ENCODE measurements at places on chromosomes 12 and 14. TPM values are rescaled to one million over a fixed set of nuclear protein-coding genes. Genes with fewer than 3 reads are reported as not detected.

PZP gene
- not detected for total RNA-seq

RBP5 gene
- total RNA-seq = not detected

ZBTB25 gene
- 10.6 TPM for total RNA-seq

TMEM253 gene
- not detected for total RNA-seq

DNA sequence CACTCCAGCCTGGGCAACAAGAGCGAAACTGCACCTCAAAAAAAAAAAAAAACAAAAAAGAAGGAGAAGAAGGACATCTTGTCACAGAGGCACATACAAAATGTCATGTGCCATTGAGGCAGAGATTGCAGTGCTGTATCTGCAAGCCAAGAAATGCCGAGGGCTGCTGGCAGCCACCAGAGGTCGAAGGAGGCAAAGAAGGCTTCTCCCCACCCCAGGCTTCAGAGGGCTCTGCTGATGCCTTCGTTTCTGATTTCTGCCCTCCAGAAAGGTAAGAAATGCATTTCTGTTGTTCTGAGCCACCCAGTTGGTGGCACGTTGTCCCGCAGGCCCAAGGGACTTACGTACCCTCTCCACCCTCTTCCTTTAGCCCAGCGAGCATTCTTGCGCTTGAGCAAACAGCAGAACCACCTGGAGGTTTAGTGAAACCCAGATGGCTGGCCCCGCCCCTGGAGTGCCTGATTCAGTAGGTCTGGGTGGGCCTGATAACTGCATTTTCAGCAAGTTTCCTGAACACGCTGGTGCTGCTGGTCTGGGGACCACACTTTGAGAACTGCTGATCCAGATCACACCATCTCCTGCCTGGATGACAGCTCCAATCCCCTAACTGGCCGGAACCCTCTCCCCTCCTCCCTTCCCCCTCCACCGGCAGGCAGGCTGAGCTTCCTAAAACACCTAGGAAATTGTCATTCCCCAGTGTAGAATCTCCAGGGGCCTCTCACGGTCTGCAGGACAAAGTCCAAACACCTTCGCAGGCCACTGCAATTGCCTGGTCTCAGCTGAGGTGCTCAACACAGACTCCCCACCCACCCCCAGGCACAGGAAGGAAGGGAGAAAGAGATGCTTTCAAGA, 21.1 kb upstream of the SCARB1 start:
- no peaks in the 10 kb centered on the region for H3K36me3 ChIP-seq
- no peaks in the 10 kb centered on the region for H3K4me1 ChIP-seq
- H3K4me3 ChIP-seq = no peak overlapping the region

DNA sequence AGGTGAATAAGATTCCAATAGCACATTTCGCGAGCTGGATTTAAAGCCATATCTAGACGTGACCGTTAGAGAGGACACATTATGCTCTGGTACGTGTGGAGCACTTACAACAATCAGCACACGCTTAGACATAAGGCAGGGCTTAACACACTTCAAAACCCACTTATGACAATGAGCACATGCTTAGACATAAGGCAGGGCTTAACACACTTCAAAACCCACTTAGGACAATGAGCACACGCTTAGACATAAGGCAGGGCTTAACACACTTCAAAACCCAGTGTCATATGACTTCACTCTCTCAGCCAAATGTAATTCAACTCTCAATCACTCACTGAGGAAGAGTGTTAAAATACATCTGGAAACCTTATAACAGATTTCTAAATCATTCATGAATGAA, 11.2 kb upstream of the PLD4 start:
- no peak overlapping the region for H3K27ac ChIP-seq
- peaks cover 19% of the 10 kb centered on the region for H3K27me3 ChIP-seq
- H3K36me3 ChIP-seq = no peaks in the 10 kb centered on the region

DNA sequence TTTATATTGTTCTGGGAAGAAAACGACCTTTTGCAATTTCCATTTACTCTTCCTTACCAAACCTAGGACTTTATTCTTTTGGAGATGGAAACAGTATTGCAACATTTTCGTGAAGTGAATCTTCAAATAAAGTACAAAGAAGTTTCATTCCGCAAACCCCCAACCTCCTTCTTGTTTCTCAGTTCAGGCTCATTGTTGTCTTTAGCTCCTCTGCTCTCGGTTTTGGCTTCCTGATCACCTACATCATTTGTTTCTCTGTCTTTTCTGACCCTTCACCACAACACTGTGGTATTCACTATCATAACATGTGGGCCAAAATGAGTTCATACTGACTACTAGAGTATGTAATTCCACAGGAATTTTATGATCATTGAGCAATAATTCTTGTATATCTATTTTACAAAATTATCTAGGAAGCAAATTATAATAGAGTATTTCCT, 266.8 kb downstream of the ADAMTS20 start:
- no peak for DNase-seq
- H3K27ac ChIP-seq = peak overlapping the region; percentile 92
- peaks cover 61% of the 10 kb centered on the region for H3K4me1 ChIP-seq
- H3K4me3 ChIP-seq = no peak overlapping the region
- no peaks in the 10 kb centered on the region for H3K36me3 ChIP-seq

DNA sequence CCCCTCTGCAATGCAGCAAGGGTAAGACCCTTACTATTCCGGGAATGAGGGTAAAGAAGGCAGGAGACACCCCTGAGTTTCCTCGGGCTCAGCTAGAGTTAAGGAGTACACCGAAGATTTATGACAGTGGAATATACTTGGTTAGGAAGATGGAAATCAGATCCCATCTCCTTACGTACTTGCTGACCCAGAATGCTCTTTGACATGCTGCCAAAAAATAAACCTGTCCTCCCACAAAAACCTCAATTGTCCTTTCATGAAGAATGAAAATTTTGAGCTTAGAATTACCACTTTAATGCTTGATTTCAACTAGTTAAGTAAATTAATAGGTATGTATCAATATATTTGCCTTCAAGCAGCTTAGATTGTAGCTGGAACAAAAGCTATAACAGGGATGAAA, 99.5 kb downstream of the PRIMA1 start:
- H3K4me1 ChIP-seq = no peaks in the 10 kb centered on the region
- no peaks in the 10 kb centered on the region for H3K36me3 ChIP-seq
- no peak for DNase-seq

DNA sequence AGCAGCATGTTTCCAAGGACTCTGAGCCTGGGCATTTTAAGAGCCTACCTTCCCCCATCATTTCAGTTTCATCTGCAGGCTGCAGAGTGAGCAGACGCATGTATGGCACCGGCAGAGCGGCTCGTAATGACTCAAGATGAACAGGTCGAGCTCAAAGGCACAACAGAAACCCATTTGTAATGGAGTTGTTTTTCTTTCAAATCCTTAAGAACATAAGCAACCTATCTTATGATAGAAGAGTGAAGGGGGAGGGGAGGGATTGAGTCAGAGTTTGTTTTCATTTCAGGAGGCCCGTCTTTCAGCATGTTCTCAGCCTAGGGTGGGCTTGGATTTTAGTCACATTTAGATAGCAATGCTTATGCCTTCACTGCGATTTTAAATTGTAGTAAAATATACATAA, 54.9 kb upstream of the CISTR start:
- H3K27me3 ChIP-seq = peaks cover 35% of the 10 kb centered on the region
- peaks cover 34% of the 10 kb centered on the region for H3K4me1 ChIP-seq
- H3K27ac ChIP-seq = no peak overlapping the region
- peak; percentile 55 for DNase-seq
- H3K36me3 ChIP-seq = no peaks in the 10 kb centered on the region

DNA sequence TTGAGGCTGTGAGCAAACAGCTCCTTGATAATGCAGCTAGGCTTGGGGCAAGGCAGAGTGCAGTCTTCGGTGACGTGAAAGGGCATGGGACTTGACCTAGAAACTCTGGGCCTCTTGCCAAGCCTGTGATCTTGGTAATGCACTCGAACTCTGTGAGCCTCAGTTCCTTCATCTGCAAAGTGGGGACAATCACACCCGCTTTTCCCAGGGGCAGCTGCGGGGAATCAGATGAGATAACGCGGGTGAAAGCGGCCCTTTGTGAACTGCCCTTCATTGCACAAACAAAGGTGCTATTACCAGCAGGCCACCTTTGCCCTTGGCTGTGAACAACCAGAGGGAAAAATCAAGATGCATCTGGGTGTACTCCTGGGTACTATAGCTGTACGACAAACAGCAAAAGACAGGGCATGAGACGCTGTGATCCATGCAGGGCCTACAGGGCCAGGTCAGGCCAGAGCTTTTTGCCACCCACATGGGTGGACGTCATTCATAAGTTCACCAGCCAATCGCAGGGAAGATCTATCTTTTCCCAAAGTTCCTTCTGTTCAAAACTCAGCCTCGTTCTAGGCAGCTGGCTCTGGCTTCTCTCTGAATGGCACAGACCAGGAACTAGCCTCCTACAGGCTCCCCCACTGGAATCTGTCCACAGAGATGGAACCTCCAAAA, 3.2 kb downstream of the MSI1 start:
- no peak overlapping the region for H3K27ac ChIP-seq
- H3K4me3 ChIP-seq = no peak overlapping the region
- peaks cover 38% of the 10 kb centered on the region for H3K27me3 ChIP-seq
- H3K36me3 ChIP-seq = no peaks in the 10 kb centered on the region

DNA sequence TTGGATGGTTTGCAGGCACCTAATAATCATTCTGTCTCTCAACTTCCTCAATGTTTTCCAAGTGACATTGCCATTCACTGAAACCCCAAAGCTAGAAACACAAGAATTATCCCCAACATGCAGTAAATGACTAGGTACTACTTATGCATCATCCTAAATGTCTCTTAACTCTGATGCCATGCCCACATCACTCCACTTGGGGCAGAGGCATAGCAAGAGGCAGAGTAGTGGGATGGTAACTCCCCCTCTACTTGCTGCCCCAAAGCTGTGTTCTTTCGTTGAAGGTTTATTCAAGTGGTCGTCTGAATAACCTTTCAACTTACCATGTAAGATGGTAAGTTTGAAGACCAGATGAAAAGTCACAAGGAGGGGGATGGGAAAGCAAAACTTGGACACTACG, 77.9 kb upstream of the SOX5 start:
- no peaks in the 10 kb centered on the region for H3K27me3 ChIP-seq
- H3K27ac ChIP-seq = no peak overlapping the region
- H3K4me1 ChIP-seq = no peaks in the 10 kb centered on the region
- H3K36me3 ChIP-seq = no peaks in the 10 kb centered on the region
- no peak for DNase-seq

DNA sequence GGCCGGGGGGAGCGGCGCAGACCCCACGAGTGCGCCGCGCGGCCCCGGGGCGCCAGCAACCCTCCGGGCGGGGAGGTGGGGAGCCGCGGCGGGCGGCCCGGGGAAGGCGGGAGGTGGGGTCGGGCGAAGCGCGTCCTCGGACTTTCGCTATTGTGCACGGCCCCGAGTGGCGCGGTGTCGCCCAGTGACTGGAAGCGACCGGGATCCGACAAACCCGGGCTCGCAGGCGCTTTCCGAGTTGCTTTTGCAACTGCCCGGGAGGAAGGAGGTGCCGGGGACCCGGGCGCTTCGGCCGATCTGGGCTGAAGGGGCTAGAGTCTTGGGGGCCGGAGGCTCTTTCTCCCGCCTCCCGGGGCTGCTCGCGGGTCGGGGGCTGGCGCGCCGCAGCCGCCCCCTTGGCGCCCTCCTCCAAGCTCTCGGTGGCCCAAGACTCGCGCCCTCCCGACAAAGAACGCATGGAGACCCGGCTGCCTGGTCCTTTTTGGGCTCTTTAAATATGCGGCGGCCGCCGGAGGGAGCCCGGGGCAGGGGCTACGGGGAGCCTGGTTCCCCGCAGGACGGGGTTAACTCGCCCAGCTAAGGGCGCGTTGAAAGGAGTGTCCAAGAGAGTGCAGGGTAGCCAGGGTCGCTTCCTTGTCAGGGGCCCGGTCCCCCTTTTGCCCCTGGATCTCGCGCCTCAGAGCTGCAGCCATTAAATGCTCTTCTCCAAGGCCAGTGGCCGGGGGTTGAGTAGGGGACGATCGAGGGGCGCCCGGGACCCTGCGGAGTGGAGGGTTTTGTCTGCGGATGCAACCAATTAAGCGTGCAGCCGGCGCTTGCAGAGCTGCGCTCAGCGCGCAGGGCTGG, 1.4 kb downstream of the HMGA2 start:
- peak; percentile 74 for DNase-seq
- H3K4me1 ChIP-seq = peaks cover 50% of the 10 kb centered on the region
- peak overlapping the region; percentile 90 for H3K4me3 ChIP-seq
- peaks cover 24% of the 10 kb centered on the region for H3K36me3 ChIP-seq
- no peaks in the 10 kb centered on the region for H3K27me3 ChIP-seq
- H3K27ac ChIP-seq = peak overlapping the region; percentile 96

DNA sequence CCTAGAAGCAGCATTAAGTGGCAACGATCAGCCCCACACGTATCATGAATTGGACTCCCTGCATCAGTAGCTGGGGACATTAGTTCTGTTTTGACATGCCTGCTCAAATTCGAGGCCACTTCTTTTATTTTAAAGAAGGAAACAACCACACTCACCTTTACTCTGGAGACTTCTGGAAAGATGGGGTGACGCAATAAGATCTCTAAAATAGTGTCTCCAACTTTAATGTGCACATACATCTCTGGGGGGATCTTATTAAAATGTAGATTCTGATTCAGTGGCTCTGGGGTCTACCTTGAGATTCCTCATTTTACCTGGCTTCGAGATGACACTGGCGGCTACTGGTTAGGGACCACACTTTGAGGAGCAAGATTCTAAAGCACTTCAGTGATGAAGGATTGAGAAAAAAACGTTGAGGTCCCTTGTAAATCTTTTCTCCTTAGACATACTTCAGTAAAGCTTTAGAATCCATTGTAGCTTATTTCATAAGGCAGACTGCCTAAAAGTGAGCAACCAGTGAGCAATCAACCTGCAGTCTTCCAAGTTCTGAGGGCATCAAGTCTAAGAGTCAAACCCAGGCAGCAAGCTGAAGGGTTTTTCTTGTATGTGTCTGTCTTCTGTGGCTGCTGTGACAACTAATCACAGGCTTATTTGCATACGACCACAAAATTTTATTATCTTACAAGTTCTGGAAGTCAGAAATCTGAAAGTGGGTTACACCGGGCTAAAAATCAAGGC, 718.6 kb upstream of the TBX3 start:
- H3K27ac ChIP-seq = no peak overlapping the region
- peaks cover 11% of the 10 kb centered on the region for H3K4me1 ChIP-seq
- no peaks in the 10 kb centered on the region for H3K27me3 ChIP-seq

DNA sequence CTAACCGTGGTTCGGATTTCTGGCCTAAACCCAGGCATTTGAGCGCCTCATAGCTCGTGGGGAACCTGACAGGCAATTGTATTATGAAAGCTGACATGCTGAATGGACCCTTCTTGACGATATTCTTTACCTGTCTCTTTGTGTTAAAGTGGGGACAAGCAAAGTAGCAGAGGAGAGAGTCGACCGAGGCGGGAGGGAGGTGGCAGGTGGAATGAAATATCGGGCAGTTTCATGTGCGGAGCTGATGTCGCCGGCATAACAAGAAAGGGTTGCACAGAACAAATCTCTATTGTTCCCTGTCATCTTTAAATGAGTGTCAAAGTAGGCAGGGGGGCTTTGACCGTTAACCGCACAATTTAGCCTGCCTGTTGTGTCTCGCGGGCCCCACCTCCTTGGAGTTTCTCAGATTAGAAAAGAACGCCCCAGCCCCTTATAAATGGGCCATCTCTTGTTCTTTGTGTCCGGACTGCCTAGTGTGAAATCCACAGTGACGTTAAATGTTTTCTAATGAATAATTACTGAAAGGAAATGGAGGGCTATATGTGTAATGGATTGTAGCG, 11.5 kb downstream of the MYO1H start:
- no peaks in the 10 kb centered on the region for H3K36me3 ChIP-seq
- no peak overlapping the region for H3K27ac ChIP-seq
- no peak for DNase-seq
- no peak overlapping the region for H3K4me3 ChIP-seq
- H3K4me1 ChIP-seq = no peaks in the 10 kb centered on the region
- H3K27me3 ChIP-seq = peaks cover 7% of the 10 kb centered on the region

Measured in osteoblast (primary cell).